Transverse colon (tissue), 4 donors: ENCODE measurements at places on chromosomes 12 and 14. TPM values are rescaled to one million over a fixed set of nuclear protein-coding genes. Genes with fewer than 3 reads are reported as not detected.

Gene NRIP2
- total RNA-seq, result not detected

Gene BICDL1
- 5.4 TPM for total RNA-seq

- no peak for DNase-seq
Observed at GRCh38 chr12:59386236-59386635, 209.6 kb upstream of the SLC16A7 start.

DNA sequence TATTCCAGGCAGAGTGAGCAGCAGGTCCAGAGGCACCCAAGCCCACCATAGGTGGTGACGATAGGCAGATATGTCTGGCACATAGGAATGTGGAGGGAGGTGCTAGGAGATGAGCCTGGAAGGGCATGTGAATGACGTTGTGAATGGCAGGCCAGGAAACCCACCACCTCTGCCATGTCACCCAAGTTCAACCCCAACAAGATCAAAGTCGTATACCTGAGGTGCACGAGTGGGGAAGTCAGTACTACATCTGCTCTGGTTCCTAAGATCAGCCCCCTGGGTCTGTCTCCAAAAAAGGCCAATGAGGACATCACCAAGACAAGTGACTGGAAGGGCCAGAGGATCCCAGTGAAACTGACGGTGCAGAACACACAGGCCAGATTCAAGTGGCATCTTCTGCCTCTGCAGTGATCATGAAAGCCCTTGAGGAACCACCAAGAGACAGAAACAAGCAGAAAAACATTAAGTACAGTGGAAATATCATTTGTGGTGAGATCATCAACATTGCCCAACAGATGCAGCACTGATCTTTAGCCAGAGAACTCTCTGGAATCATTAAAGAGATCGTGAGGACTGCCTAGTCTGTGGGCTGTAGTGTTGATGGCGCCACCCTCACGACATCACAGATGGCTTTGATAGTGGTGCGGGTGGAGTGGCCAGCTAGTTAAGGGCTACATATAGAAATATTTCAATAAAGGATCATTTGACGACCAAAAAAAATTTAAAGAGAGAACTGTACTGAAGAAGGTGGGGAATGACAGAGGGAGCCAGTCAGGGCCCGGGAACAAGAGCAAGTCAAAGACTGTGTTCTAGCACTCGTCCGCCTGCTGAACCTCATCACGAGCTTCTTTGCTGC lies 99.7 kb downstream of the ZFP36L1 start:
- DNase-seq, result no peak

DNA sequence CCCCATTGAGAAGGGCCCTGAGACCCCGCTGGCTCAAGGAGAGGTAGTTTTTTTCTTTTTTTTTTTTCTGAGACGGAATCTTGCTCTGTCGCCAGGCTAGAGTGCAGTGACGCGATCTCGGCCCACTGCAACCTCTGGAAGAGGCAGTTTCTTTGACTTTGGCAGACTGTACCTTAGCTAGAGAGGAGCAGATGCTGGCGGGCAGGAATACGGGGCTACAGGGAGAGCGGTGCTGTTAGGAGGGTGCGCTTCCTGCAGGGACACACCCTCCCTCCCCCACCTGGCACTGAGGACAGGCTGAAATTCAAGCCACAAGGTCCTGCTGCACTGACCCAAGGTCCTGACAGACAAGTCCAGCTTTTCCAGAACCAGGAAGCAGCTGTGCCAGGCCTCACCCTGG lies 32.2 kb upstream of the NUDT14 start:
- DNase-seq, result no peak

DNA sequence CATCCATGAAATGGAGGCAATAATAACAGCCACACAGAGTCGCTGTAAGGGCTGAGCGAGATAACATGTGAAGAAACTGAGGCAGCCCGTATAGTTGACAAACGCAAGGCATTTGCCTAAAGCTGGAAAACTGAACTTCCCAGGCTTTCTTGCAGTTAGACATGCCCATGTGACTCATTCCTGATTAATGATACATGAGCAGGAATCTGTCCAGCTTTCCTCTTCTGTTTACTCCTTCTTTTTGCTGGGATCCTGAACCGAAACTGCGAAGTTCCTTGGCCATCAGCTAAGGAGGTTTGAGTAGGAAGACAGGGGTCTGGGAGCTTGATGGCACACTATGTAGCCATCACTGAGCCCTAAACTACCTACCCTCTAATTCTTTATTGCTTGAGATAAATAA lies 52.2 kb downstream of the ST8SIA1 start:
- no peak for DNase-seq

Gene TCL1A
- total RNA-seq, result not detected

Gene PLEKHG3
- total RNA-seq, result 104 TPM

Gene GPR65
- not detected for total RNA-seq
